NCI-H1694 treated with DMSO at 0.1 percent for 48 hours (cell line): ENCODE measurements at places on chromosomes 5 and 9.

- no peak for DNase-seq
Measured at GRCh38 chr5:83179966-83180365, 102.6 kb downstream of the XRCC4 start.

DNA sequence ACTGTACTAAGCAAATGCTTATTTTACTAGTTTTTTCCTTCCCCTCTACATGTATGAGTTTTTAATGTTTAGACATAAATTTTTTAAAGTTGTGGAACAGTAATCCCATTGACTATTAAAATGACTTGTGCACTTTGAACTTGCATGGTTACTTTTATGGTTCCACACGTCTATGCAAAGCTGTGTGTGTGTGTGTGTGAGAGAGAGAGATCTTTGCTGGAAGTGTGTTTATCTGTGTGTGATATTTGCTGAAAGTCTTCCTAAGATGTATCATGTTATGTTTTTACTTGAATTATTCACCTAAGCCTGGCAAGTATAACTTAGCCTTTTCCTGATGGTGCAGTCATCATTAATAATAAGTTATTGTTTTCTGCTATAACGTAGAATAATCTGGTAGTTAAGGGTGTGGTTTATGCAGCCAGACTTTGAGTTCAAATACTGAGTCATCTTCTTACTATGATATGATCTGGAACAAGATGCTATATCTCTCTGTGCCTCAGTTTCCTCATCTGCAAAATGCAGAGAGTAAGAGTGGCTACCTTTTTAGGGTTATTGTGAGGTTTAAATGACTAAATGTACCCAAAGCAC, 138.6 kb downstream of the SMARCA2 start:
- DNase-seq: no peak

DNA sequence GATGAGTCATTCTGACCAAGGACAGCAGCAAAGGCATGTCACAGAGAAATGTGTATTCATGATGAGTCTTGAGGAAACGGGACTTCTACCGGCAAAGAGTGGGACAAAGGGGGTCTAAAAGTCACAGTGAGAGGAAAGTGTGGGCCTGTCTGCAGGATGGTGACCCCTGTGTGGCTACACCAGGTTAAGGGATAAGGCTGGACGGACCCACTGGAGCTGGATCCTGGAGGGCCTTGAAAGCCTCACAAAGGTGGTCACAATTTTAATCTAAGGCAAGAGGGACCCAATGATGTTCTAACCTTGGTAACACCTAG, 176.5 kb downstream of the CDK5RAP2 start:
- DNase-seq: no peak

DNA sequence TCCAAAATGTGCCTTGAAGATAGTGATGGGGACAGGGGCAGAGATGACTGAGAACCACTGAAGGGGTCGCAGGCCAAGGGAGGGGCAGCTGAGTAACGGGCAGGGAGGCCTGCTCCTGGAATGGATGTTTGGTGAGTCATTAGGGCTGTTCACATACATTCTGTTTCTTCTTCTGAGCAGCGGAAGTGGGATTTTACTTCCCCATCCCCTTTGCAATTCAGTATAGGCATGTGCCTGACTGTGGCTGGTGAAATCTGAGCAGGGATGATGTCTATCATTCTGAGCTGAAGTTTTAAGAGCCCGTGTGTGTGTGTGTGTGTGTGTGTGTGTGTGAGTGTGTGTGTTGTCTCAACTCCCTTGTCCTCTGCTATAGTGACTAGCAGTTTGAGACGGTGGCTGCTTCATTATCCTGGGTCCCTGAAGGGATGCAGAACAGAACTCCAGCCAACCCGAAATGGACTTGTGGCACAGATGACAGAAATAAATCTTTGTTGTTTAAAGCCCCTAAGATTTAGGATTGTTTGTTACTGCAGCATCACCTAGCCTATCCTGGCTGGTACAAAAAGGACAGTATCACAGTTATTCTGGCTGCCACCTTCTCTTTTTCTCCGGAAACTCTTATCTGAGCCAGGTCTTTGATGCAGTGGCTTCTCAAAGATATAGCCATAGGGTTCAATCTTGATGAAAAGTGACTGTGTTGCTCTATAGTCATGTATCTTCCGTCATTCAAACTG, 29.2 kb upstream of the TGFBI start:
- no peak for DNase-seq

GRCh38 chr9:137054932-137055384, 1.1 kb upstream of the ENTPD2 start:
- no peak for DNase-seq
